ENCODE measurements at places on chromosomes 3 and 15. TPM values are rescaled to one million over a fixed set of nuclear protein-coding genes. Genes with fewer than 3 reads are reported as not detected.

Gene KLHL6
- 27.4 TPM for total RNA-seq

Gene BNC1
- total RNA-seq = not detected

Gene POLQ
- total RNA-seq = 35.5 TPM

Gene TLR9
- total RNA-seq = 0.52 TPM

Gene SLC9C1
- not detected for total RNA-seq

- no peak for DNase-seq
These were observed 60.5 kb upstream of the DPH6 start for GRCh38 chr15:35606450-35606779.

DNA sequence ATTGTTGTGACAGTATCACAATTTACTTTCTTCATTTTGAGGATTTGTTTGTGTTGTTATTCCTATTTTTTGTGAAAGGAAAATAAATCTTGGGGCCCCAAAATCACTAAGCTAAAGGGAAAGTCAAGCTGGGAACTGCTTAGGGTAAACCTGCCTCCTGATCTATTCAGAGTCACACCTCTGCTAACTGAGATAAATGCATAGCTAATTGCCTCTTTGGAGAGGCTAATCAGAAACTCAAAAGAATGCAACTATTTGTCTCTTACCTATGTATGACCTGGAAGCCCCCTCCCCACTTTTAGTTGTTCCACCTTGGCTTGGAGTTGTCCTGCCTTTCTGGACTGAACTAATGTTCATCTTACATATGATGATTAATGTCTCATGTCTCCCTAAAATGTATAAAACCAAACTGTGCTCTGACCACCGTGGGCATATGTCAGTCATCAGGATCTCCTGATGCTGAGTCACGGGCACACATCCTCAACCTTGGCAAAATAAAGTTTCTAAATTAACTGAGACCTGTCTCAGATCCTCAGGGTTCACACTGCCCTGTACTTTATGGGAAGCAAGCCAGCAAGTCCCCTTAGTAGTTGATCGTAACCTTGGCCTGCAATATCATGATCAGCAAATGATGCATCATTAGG is 523.2 kb upstream of the GOLIM4 start:
- DNase-seq = no peak

DNA sequence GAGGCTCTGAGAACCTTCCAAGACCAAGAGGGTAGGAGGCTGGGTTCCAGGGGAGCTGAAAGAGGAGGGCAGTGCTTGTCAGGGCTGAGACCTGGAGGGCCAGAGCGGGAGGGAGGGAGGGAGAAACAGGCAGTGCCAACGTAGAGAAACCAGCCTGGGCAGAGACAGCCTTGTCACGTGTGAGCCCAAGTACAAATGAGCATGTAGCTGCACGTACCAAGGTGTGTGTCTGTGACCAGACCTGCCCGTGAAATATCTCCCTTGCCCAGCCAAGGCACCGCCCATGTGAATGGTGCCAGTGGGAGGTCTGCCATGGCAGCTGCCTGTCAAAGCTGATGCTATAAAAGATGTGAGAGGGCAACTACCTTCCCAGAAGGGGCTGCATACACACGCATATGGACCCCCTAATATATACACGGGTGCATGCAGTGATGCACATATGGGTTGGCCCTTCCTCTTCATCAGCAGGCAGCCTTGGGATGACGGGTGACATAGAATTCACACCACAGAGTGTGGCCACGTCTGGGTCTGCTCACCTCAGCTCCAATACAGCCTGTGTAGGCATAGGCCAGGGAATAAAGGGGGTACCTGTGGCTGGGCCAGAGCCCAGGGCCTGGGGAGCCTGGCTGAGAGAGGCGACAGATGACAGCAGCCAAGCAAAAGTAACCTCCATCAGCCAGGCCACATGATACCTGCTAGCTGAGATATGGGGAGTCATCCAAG is 7.8 kb upstream of the CTDSPL start:
- DNase-seq = no peak

- DNase-seq = no peak
These were observed 855.1 kb downstream of the ROBO1 start for GRCh38 chr3:78912687-78913086.

DNA sequence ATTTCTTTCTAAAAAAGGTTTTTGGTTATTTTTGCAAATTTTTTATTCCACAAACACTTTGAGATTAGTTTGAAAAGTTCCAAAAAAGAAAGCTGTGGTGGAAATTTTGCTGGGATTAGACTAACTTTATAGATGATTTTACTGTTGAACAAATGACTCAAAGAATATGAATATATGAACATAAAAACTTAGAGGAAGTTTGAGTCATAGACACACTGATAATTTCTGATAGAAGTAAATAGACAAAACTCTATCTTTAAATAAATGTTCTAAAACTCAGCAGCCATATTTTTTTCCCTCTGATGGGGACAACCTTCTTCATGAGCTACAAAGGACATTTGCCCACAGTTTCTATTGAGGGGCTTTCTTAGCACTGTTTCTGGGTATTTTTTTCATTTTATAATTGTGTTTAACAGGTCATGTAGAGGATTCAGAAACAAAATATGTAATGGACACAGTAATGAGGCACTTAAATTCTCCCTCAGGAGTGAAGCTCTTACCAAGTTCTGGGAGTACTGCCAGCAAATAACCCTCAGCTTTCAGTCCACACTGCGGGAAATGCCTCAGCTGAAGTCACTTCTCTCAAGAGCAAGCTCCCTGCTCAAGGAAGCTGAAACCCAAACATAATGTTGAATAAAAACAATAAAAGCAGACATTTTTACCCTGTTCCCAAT is 157.6 kb downstream of the NFKBIZ start:
- DNase-seq = no peak

DNA sequence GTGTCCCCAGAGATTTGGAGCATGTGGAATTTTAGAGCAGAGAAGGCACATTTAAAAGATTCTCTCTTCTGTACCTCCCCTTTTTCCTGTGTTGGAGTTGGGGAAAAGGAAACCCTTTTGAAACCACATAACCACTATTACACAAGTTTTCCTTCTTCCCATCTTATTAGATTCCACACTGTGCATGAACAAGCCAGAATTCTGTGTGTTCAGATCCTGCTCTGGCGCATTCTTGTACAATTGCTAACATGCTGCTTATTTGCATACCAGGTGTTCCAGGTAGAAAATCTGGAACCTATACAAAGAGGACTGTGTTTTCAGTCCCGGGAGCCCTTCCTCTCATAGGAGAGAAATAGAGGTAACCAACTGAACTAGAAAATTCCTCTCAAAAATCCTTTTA is 2.6 kb upstream of the CIB2 start:
- DNase-seq = no peak

- no peak for DNase-seq
These were observed 38.4 kb downstream of the CCDC33 start for GRCh38 chr15:74274470-74275038.

DNA sequence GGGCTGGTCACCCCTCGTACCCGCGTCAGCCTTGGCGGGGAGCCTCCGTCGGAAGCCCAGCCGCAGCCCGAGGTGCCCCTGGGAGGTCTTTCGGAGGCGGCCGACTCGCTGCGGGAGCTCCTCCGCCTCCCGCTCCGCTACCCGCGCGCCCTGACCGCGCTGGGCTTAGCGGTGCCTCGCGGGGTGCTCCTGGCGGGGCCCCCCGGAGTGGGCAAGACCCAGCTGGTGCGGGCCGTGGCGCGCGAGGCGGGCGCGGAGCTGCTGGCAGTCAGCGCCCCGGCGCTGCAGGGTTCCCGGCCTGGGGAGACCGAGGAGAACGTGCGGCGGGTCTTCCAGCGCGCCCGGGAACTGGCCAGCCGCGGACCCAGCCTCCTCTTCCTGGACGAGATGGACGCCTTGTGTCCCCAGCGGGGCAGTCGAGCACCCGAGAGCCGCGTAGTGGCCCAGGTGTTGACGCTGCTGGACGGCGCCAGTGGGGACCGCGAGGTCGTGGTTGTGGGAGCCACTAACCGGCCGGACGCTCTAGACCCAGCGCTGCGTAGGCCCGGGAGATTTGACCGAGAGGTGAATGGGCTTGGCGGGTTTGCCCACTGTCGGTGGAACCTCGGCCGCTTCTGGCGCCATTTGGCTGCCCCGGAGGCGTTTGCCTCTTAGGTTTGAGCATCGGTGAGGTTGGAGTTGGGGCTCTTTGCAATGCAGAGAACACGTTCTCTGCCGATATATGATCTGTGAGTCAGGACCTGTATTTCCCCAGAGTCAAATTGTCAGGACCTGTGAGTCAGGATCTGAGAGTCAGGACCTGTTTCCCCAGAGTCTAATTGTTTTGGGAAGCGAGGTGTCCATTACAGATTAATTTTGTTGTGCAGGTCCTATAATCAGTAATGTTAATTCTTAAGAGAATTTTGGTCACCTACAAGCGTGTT is 24.9 kb upstream of the GATM start:
- peak; percentile 42 for DNase-seq

GRCh38 chr3:100614941-100615340 is 5.5 kb downstream of the ADGRG7 start:
- DNase-seq = no peak

GRCh38 chr3:152835601-152836102 is 721 bp downstream of the P2RY1 start:
- DNase-seq = no peak

DNA sequence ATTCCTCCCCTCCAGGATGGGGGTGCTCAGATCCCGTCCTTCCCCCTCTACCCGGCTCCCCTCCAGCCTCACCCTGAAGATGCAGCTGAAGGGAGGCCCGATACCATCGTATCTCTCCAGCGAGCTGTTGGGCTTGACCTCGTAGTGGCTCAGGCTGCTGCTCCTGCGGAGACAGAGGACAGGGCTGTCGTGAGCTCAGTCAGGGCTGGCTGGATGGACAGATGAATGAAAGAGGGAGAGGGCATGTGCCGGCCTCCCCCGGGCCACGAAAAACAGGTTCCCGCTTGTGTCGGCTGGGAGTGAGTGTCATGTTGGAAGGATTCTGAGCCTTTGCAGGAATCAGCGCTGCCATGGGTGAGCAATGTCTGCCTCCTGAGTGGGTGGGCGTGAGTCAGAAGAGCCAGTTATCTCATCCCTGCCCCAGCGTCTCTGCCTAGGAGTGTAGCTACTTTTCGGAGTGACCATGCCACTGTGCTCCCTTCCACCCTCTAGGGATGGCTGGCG is 35.2 kb downstream of the FEM1B start:
- DNase-seq = no peak

- DNase-seq = no peak
These were observed 79.6 kb downstream of the RTP4 start for GRCh38 chr3:187447737-187448136.

DNA sequence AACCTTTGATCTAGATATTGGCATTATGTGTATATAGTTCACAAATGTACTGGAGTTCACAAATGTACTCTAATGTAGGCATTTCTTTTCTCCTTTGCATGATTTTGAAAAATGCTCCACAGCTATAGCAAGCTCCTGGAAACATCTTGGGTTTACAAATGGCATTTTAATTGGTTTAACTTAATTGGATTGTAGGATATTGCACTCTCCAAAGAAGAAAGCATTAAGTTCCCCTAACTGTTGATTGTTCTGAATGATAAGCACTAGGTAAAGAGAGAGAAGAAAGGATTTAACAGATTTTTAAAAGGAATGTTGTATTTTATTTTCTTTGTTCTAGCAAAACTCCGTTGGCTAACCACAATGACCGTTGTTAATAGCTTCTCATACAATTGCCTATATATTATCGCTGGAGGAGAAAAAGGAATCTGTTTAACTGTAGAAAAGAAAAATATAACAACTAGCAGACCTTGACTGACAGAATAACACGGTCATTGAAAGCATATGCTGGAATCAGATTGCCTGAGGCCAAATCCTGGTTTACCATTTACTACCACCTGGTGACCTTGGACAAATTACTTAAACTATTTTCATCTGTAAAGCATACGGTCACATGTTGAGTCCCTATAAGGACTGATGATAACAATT is 170.8 kb downstream of the PEX5L start:
- DNase-seq = no peak

- no peak for DNase-seq
These were observed 262.4 kb downstream of the SLC9A9 start for GRCh38 chr3:143585720-143586456.

- DNase-seq = no peak
These were observed 24.2 kb downstream of the KATNBL1 start for GRCh38 chr15:34185666-34186065.
